ENCODE measurements at places on chromosomes 2 and 18. TPM values are rescaled to one million over a fixed set of nuclear protein-coding genes. Genes with fewer than 3 reads are reported as not detected.

Gene STRN
- 50.2 TPM for total RNA-seq

Gene SNORC
- 3.6 TPM for total RNA-seq

Gene CNTNAP5
- 8.2 TPM for total RNA-seq

DNA sequence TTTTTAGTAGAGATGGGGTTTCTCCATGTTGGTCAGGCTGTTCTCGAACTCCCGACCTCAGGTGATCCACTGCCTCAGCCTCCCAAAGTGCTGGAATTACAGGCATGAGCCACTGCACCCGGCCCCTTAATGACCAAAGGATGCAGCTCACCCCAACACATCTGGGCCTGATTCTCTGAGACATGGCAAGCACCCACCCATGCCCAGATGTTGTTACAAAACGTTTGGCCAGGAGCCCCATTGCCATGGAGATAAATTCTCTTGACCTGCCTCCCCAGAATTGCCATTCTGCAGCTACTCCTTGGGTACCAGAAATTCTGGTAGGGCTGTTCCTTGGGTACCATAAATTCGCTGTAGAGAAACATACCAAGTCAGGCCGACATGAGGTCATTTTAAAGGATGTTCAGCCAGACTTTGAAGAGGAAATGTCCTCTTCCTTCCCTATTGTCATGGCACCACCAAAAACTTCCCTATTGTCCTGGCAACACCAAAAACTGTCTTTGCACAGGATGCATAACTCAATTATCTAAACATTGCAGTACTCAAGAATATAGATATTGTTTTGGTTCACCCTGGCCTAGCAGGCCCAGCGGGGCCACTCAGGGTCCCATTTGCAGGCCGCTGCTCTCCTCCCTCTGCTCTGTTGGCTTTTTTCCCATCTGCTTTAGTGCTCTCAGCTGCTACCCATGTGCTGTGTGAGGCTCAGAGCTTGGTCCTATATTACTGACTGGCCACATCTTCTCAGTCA lies 160.9 kb upstream of the TTC39C start:
- DNase-seq: no peak

DNA sequence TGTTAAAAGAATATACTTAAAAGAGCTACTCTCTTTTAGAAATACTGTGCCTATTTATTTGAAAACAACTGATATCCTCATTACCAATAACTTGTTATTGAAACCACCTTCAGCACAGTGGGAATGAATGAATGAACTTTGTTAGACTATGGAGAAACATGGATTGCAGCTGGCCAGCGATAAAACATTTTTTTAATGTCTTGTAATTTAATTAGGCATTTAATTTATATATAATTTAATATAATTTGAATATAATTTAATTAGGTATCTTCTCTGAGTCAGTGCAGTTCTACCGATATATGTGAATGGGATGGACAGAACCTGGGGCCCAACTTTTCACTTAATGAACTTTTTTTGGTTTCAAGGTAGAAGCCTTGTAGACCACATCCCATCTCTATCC lies 94.4 kb downstream of the KCTD18 start:
- DNase-seq: no peak

- no peak for DNase-seq
Observed at GRCh38 chr2:132813422-132813821, 143.4 kb upstream of the LYPD1 start.

DNA sequence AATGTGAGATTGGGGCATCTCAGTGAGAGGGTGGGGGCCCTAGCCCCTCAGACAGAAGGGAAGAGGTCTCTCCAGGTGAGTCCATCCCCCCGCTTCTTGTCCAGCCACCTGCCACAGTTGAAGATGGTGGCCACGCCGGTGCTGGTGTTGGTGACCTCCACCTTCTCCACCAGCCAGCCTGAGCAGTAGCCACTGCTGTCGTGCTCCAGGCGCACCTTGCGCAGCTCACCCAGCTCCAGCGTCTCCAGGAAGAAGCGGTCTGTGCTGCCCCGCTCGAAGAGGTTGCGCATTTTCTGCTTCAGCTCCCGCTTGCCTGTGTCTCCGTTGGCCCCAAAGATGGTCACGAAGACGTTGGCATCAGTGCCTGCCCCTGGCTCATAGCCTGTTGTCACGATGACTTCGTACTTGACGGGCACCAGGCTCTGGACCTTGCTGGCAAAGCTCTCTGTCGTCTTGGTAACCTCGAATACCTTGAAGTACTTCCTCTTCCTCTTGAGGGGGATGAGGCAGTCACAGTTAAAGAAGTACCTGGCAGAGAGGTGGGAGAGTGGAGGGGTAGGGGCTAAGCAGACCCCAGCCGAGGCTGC lies 179.5 kb downstream of the LOXHD1 start:
- peak; percentile 35 for DNase-seq
